ENCODE measurements at places on chromosomes 1 and 21.
A peak's percentile ranks its signal among the peaks of the same experiment; 100 is the strongest.

- DNase-seq, result peak; percentile 76
These were observed 2.7 kb upstream of the MYOC start for GRCh38 chr1:171654942-171655745.

GRCh38 chr1:227994632-227995300, 12.0 kb upstream of the WNT3A start:
- no peak for DNase-seq

GRCh38 chr1:16162163-16162822, 6.4 kb upstream of the EPHA2 start:
- peak; percentile 27 for DNase-seq

- no peak for DNase-seq
These were observed 3.2 kb upstream of the SPRR4 start for GRCh38 chr1:152967201-152967600.

DNA sequence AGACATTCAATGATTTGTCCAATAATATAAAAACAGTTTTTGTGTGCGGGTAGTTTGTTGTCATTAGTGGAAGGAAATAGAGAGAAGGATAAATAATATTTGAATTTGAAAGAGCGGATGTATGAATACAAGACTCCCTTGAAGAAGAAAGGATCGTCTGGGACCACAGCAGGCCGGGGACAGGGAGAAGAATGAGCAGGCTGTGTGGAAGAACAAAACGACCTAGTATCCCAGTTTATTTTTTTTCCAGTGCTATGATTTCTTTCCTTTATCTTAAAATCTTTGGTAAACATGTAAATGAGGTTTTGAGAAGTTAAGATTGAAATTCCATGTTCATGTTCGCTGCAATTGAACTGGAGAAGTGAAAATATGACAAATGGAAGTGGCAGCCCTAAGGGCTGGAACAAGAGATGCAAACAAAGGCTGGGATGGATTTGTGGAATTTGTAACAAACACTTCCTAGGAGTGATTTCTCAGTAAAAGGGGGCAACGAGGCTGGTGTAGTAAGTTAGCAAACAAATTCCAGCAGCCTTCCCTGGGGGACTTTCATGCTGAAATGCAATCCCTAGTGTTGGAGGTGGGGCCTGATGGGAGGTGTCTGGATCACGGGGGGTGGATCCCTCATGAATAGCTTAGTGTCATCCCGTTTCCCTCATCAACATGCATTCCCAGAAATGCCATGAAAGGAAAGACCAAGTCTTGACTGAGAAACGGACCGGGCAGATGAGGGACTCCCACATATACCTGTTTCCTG, 10.2 kb upstream of the IFI16 start:
- DNase-seq, result no peak

GRCh38 chr1:240413732-240414131, 198.2 kb downstream of the GREM2 start:
- DNase-seq, result no peak

DNA sequence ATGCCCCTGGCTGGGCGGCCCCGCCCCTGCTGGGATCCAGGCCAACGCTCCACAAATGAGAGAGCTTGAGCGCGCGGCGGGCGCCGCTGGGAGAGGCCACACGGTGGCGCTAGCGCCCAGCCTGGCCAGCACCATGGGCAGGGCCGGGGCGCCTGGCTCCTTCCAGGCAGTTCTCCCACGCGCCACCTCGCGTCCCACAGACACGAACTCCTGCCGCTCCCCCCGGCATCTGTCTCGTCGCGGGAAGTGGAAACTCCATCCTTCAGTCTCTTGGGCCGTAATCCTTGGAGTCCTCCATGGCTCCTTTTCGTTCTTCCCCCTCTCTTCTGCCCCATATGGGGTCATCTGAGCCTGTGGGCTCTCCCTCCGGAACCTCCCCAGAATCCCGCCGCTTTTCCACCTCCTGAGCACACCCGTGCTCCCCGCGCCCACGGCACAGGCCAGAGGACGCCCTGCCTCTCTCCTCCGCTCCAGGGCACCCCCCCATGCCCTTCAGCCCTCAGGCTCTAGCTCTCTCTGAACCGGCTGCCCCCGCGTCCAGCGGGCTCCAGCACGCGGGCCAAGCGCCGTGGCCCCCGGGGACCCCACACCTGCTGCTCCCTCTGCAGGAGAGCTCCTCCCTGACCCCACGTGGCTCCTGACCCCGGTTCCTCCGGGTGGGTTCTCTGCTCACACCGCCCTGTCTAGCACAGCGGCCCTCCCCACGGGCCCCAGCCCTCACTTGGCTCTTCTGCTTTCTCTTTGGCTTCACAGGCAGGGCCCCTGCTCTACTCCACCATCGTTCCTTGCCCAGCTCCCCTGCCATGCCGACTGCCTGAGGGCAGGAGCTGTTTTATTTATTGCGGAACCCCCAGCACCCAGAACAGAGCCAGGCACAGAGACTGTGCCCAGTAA, 31.9 kb upstream of the EDN2 start:
- DNase-seq, result peak; percentile 47

All from stimulated activated CD4-positive, alpha-beta T cell treated with anti-CD3 and anti-CD28 coated beads, TNF-alpha, amount 100 ng/mL, for 48 hours (primary cell).